ENCODE measurements at places on chromosomes 11 and 22.

DNA sequence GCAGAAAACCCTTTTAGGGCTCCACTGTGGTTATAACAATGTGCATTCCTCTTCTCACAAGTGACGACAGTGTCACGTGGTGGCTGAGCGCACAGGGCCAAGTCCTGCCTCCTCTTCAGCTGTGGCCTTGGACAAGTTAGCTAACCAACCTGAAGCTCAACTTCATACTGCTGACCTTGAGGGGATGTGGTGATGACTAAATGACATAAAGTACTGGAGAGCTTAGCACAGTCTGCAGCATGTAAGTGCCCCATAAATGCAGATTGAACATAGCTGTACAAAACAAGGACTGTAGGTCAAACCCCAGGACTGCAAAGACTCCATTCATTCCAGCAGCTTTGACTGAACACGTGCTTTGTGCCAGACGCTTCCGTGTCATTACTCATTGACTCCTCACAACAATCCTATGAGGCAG, 20.1 kb upstream of the MRGPRX2 start:
- no peak for DNase-seq

DNA sequence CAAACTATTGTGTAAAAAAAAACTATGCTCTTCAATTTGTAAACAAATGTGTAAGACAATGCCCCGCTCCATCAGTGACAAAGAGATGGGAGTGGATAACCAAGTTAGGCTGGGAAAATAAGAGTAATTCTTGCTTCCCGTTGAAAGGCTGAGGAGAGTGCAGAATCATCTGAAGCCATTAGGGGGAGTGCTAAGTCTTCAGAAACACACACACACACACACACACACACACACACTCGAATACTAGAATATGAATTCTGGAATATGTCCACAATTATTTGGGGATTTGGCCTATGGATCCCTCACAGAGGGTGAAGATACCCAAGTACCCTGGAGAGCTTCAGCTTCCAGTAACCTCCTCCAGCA, 27.8 kb upstream of the ROBO3 start:
- no peak for DNase-seq

DNA sequence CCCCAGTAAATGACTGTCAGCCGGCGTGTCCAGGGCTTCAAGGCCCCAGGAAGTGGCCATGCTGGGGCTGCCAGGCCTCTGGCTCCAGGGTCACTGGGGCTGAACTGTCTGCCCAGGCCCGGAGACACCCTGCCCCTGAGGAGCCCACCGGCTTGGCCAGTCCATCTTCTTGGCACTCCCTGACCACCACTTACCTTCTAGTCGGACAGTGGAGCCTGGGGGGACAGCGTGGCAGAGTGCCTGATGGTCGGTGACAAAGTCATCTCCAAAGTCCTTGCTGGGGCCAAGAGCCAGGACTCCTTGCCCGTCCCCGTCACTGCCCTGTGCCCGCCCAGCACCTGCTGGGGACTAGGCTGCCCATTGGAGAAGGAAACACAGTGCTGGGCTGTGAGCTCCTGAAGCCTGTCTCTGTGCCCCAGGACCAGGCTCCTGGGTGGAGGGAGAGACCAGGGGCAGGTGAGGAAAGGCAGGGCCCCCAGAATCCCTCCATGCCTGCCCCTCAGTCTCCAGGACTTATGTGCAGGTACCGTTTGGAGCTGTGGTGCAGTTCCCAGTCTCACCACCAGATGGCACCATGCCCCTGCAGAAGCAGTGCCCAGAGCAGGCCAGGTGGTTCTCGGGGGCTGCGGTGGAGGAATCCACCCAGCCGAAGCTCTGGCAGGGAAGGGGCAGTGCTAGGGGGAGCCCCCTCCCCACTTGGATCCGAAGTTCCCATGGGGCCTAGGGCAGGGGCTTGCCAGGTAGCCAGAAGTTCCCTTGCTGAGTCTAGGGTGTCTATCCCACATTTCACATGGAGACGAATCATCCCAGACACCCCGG, 6.0 kb upstream of the CCDC188 start:
- peak; percentile 91 for DNase-seq

GRCh38 chr22:32804531-32805360, 3.2 kb downstream of the TIMP3 start:
- DNase-seq = no peak

DNA sequence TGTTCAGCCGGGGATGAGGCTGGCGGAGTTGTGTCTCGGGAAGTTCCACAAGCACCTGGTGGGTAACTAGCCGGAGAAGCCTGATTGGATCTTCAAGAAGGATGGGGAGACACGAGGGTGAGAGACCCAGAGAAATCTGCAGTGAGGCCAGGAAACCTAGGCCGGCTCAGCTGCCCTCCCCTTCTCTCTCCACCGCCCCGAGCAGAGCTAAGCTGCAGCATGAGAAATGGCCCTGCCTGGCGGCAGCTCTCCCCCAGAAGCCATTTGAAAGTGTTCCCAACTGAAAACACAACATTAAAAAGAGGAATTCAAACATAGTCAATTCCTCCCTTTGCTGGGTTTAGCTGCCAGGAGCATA, 77.8 kb upstream of the SHISAL1 start:
- DNase-seq = no peak

DNA sequence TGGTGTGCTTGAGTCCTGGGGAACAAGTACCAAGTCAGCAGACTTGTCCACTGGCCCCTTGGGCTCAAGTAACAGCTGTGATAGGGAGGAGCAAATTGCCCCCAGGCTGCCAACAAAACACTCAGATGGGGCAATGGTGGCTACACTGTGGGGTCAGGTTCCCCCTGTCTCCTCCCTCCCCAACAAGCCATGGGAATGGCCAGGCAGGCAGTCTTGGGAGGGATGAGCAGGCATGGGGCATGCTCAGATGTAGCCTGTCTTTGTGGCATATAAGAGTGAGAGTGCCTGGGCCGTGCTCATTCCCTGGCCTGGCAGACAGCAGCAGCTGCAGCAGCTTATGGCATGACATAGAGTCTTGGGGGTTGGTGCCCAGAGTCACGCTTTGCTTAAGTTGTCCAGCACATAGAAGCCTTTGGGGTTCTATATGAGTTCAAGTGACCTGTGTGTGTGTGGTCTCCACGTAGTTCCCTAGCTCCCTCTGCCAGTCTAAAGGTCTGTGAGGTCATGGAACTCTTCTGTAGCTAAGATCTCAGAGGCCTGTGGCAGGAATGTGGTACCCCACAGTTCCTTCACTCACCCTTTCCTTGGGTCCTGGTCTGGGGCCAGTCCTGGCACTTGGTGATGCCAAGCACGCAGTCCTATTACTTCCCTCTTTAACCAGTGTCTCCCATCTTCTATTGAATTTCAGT, 44.7 kb downstream of the BIRC2 start:
- DNase-seq = no peak

DNA sequence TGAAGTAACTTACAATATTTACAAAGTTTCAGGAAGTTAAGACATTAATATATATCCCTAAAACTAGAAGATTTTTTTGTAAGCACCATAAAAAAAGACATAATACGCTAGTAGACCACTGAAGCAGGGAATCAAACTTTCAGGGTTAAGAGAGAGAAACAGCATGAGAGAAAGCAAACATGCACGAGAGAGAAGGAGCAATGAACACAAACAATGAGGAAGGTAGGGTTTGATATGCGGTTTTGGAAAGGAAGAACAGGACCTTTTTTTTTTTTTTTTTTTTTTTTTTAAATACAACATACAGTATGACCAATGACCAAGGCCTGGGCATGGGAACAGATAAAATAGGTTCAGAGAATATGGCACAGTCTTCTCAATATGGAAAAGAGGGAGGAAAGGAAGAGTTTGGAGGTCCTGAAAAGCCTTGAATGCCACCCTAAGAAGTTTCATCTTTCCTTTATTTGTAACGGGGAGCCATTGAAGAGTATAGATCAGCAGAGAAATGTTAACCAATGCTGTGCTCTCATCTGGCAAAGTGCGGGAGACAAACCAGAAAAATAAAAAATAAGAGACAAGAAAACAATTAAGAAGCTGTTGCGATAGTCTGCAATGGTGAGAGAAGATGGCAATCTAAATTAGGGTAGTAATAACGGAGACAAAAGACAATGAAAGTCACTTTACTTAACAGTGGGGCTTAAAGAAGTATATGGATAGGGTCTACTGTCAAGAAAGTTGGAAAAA, 101.0 kb downstream of the USP35 start:
- DNase-seq = no peak

- DNase-seq = no peak
These were observed 326.1 kb upstream of the NCAM1 start for GRCh38 chr11:112634995-112635737.

GRCh38 chr11:92852229-92852628, 117.2 kb upstream of the MTNR1B start:
- DNase-seq = no peak

DNA sequence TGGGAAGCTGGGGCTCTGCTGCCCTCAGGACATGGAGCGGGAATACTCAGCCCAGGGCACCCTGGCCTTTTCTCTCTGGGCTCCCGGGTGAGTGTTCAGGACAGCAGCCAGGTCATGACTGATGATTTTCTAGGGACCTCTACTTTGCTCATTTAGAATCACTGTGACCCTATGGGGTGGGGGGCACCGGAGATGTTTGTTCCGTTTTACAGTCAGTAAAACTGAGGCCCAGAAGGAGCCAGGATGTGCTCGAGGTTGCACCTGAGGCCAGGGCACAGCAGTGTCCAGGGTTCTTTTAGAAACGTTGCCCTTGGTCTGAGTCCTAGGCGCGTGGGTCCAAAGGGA, 48.1 kb downstream of the SMIM38 start:
- no peak for DNase-seq

DNA sequence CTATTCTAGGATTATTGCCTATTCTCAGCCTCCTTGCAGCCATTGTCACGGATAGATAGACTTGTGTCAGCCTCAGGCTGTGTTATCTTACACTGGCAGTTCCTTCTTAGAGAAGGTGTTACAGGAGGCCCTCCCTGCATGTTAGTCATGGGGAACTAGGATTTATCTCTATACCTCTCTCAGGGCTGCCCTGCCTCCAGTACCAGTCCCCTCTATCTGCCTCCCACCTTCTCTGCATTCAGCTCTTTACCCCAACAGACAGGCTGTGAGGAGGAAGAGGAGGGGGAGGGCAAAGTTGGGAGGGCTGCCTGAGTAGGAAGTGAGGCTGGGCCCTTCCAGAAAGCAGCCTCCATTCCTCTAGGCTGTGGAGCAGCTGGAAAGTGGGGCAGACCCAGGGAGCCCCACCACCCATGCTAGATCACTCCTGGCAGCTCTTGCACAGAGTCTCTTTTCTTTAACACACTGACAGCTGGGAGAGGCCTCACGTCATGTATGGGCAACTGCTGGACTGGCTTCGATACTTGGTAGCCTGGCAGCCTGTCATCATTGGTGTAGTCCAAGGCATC, 2.9 kb upstream of the IL18BP start:
- DNase-seq = no peak

GRCh38 chr22:49632199-49633009, 195.3 kb downstream of the BRD1 start:
- DNase-seq = no peak

DNA sequence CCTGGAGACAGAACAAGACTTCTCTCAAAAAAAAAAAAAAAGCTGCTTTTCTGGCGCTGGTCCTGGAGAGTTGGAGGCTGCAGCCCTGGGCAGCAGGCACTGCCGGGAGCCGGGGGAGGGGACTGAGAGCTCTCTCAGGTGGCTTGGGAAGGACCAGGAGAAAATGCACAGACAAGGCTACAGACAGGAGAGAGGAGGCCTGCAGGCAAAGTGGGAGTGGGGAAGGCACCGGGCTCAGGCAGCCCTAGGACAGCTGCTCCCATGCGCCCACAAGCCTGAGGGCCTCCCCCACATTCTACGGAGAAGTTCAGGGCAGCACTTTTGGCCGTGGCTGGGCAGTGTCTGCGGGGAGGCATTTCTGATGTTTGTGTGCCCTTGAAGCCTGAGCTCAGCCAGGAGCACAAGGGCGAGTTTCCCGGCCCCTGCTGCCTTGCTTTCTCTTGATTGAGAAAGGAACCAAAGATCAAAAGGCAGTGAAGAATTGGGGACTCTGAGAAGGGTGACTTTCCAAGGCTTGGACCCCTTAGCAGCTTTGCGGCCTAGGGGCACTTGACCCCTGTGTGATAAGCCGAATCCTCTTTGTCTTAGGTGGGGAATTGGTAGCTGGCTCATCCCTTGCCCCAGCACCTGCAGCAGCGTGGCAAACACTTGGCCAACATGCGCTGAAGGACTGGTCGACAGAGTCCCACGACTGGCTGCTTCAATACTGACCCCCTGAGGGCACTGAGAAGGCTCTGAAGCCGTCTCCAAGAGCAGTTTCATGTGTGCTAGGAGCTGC, 35.3 kb downstream of the PPM1F start:
- no peak for DNase-seq

- DNase-seq = no peak
These were observed 41.4 kb downstream of the MS4A2 start for GRCh38 chr11:60129853-60130252.

DNA sequence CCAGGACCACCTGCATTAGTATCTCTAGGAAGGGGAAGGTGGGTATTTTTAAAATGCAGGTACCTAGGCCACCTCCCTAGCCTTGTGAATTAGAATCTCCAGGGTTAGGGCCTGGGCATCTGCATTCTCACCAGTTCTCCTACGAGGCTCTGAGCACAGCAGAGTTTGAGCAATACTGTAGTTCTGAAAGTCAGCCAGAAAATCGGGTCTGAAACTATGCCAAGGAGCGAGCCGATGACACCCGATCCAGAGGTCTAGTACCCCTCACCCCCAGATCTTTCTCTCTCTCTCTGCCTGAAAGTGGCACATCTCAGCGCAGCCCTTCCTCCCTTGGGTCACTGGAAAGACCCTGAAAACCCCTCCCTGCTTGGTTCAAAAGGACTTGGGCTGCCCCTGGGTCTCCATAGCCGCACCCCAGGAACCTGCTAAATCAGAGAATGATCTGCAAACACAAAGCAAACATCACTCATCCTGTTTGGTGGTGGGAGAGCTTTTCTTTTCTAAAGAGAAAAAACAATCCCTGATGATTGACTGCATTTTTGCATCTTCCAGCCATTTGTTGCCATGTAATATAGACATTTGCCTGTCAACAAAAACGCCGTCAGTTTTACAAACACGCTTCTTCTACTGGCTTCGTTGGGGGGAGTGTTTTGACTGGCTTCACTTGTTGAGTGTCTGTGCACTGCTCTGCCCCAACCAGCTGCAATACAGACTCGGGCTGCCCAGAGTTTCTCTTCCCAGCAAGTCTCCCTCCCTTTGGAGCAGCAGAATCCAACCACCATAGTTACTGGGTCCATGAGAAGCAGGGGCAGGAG, 229.9 kb downstream of the MN1 start:
- no peak for DNase-seq

- DNase-seq = no peak
These were observed 20.0 kb downstream of the FIBIN start for GRCh38 chr11:27013781-27014361.

- no peak for DNase-seq
These were observed 38.5 kb upstream of the NAV2 start for GRCh38 chr11:19673924-19674729.

GRCh38 chr11:87803748-87804147, 371.5 kb downstream of the RAB38 start:
- no peak for DNase-seq
